Right atrium auricular region (tissue), 2 donors: ENCODE measurements at places on chromosomes 5 and 9.

GRCh38 chr9:3769646-3770045, 243.8 kb upstream of the RFX3 start:
- DNase-seq, result no peak

DNA sequence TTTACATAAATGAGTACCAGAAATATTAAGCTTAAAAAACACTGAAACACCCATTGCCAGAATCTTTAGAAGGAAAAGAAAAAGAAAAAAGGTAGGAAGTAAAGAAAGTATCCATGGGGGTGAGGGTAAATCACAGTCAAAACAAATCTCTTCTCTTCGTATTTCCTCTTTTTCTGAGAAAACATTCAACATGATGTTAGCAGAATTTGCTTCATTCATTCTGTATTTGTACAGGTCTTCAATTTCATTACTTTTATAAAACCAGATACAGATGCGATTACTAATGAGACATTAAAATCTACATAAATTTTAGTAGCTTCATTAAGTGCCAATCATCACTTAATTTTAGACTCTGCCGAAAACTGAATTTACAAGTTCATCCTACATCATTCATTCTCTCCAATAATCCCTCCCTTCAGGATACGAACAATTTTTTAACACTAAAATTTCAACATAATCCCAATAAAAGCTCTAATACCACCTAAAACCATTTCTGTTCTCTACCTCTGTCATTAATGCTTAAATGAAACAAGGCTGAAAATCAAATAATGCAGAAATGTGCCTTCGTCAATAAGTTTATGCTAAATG, 7.0 kb downstream of the NR3C1 start:
- DNase-seq, result no peak

DNA sequence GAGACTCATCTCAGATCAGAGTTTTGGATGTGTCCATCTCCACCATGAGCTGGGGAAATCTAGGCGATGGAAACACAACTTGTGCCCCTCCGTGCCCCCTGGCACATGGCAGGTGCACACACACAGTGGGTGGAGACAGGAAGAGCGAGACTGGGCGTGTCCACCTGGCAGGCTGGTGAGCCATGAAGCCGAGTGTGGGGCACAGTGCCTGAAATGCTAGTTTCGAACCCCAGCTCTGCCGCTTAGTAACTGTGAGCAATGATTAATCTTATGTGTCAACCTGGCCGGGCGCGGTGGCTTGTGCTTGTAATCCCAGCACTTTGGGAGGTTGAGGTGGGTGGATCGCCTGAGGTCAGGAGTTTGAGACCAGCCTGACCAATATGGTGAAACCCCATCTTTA, 80.8 kb upstream of the RNU6ATAC start:
- DNase-seq, result no peak

GRCh38 chr5:160262151-160263074, 33.1 kb downstream of the FABP6 start:
- DNase-seq, result no peak
